Breast epithelium (tissue), 4 donors: ENCODE measurements at places on chromosomes 2 and 18. TPM values are rescaled to one million over a fixed set of nuclear protein-coding genes. Genes with fewer than 3 reads are reported as not detected.

Gene STARD6
- not detected for total RNA-seq

- no peak for DNase-seq
These were observed 178.6 kb downstream of the SATB2 start for GRCh38 chr2:199279146-199279545.

- no peak for DNase-seq
These were observed 45.1 kb upstream of the ZNF396 start for GRCh38 chr18:35422237-35422636.

DNA sequence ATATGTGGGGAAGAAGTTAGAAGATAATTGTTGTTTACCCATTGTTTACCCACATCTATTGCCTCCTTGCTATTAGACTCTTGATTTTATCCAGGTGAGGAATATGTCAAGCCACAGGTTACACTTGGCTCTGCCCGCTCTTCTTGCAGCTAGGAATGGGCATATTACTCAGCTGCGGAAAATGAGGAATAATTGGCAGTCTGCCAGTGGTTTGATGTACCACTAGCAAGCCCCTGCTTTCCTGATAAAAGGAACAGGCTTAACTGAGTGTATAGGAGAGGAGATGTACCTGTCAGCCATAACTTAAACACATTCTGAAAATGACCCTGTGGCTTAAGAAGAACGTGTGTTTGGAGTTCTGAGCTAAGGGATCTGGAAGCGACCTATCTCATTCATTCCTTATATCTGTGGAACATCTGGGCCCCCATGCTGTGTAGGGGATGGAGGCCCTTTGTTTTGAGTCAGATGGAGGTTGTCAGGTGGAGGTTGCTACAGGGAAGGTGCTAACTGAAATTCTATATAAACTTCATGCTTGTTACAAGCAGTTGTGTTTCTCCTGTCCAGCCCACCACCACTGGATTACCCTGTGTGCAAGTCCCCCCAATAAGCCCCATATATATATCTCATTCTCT, 4.6 kb upstream of the FMNL2 start:
- DNase-seq, result no peak

Gene NABP1
- total RNA-seq, result 37.8 TPM

DNA sequence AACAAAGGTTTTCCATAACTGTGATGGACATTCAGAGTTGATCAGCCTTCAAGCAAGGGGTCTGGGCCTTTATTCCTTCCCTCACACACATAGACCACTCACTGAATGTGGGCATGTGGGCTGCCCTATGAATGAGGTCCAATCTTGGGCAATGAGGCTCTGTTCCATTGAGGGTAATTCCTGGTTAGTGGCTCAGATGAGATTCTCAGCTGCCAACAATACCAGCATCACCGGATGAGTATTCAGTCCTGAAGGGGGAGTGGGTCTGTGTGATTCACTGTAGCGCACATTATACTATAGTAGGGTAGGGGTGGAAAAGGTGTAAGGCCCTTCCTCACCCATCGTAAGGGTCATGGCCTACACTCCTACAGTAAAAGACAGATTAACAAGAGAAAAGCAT, 9.9 kb upstream of the PARD3B start:
- no peak for DNase-seq

- DNase-seq, result no peak
These were observed 377.4 kb downstream of the DLGAP1 start for GRCh38 chr18:4077721-4078120.

DNA sequence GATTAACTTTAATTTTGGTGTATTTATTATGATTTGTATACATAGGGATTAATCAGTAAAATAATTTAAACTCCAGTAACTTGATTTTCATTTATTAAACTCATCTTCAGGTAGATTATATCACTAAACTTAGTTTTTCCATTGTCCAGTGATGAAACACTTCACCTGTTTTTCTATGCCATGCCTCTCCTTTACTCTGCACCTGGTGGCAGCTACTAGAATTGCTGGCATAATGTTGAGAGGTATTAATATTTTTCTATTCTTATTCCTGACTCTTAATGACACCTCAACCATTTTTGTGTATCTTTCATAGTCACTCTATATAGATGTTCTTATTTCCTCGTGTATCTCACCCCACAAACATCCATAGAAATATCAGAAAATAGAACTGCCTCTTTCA, 940.3 kb upstream of the CRIM1 start:
- DNase-seq, result no peak

DNA sequence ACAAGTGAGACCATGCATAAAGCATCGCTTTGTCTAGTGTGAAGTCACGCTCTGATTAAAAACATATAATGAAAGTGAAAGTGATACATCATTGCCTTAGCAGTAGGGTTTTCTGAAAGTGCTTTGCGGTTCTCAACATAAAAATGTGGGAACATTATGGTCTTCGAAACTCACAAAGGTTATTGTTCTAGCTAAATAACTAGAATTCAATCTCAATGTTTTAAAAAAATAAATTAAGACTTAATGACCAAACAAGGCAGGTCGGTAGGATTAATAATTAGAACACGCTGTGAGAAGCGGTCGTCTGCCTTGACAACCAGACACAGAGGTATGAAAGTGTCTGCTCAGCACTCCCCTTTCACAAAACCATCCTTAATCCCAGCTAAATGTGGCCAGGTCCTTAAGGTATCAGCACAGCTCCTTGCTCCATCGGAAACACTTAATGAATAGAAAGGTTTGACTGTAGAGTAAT, 42.2 kb downstream of the KLHL14 start:
- no peak for DNase-seq

DNA sequence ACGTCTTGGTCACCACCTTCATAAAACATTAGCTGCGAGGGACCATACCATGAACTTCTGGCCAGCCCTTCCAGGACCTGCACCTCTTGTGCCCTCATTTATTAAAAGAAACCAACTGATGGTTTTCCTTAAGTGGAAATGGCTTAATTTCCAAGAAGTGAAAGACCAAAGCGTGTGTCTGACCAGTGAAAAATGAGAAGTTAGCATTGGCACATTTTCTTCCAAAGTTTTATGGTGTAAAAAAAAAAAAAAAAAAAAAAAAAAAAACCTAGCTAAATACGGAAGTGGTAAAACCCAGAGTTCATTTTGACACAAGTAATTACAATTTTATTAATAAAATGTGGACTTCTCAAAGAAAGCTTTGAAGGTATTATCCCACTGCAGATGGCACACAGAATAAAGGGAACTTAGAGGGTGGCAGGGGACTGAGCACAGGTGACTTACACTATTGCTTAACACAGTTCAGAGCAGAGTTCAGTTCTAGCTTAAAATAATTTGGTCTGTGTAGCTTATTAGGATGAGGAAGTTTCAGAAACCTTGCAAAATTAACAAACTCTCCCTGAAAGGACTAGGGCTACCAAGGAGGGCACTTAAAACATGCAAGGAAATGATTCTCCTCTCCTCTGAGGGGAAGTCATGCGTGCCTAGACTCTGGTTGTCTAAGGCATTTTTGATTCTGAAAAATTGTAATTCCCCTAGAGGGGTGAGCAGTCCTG, 42.2 kb upstream of the EPG5 start:
- no peak for DNase-seq

DNA sequence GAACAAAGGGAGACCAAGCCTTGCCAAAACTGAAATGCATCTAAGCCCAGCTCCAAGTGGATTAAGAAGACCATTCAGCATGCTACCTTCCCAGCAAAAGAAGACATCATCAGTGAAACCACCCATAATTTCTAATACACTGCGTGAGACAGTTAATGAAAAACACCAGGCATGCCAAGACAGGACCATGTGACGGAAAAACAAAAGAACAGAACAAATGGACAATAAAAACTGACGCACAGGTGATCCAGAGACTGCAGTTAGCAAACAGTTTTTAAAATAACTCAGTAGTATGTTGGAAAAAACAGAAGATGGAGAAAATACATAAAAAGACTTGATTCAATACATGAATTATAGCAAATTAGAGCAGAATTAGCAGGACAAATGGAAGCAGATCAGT, 15.3 kb downstream of the FAM168B start:
- DNase-seq, result no peak

GRCh38 chr2:157291018-157291417, 33.5 kb downstream of the GALNT5 start:
- DNase-seq, result no peak

DNA sequence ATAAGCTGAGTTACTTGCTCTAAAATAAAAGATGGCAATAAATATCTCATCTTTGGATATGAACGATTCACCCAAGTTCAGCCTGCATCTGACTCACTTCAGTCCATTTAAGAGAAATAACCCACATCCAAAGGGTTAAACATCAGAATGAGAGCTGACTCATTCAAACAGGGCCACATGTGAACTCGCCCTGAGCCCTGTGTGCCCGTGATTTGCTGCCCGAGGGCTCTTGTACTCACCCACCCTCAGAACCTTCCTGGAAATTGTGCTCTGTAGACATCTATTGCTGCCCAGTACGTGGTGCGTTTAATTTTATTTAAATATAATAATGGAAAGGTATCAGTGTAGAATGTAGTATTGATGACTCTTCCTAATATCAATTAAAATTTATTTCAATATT, 66.9 kb upstream of the RBM44 start:
- DNase-seq, result no peak

- DNase-seq, result no peak
These were observed 1225.8 kb downstream of the SUCLG1 start for GRCh38 chr2:83233326-83233725.

Gene CCDC68
- total RNA-seq, result 9.6 TPM

GRCh38 chr18:48422947-48423378, 13.8 kb upstream of the ZBTB7C start:
- no peak for DNase-seq

Gene SMCHD1
- total RNA-seq, result 131 TPM

Gene RNPEPL1
- 22.4 TPM for total RNA-seq

Gene RPRM
- total RNA-seq, result not detected

GRCh38 chr2:74424139-74424992, 2.8 kb downstream of the WDR54 start:
- DNase-seq, result no peak

GRCh38 chr18:62717169-62717924, 2.0 kb downstream of the PHLPP1 start:
- peak; percentile 47 for DNase-seq

Gene EPAS1
- 92.5 TPM for total RNA-seq

- DNase-seq, result peak; percentile 71
These were observed 1.2 kb upstream of the NPAS2 start for GRCh38 chr2:100818606-100819369.

Gene PMS1
- total RNA-seq, result 29.1 TPM

DNA sequence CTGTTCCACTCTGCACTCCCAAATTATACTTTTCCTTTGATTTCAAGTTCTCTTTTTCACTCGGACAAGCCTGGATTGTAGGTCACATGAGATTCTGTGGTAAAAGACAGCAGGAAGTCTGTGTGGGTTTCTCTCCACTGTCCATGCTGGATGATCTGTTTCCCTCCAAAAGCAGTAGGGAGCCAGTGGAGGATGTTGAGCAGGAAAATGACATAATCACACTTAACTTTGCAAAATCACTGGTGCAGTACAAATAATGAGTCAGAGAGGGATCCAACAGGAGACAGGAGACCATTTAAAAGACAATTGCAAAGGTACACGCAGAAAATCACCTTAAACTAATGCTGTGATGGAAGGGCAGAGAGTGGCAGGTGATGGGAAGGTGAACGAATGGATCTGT, 301.3 kb downstream of the ZNF407 start:
- no peak for DNase-seq

DNA sequence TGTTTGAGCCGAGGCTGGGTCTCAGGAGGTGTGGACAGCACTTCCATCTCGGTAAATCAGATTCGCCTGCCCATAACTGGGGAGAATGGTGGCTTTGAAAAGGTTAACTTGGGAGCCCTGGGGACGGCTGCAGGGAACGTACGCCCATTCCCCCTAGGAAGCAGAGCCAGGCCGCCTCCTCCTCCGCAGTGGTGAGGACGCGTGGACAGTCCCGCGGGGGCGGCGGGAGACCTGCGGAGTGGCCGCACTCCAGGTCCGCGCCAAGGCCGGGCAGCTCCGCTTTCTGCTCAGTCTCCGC, 845 bp upstream of the MYCN start:
- DNase-seq, result no peak

- no peak for DNase-seq
These were observed 214.8 kb downstream of the MTX2 start for GRCh38 chr2:176483901-176484568.

DNA sequence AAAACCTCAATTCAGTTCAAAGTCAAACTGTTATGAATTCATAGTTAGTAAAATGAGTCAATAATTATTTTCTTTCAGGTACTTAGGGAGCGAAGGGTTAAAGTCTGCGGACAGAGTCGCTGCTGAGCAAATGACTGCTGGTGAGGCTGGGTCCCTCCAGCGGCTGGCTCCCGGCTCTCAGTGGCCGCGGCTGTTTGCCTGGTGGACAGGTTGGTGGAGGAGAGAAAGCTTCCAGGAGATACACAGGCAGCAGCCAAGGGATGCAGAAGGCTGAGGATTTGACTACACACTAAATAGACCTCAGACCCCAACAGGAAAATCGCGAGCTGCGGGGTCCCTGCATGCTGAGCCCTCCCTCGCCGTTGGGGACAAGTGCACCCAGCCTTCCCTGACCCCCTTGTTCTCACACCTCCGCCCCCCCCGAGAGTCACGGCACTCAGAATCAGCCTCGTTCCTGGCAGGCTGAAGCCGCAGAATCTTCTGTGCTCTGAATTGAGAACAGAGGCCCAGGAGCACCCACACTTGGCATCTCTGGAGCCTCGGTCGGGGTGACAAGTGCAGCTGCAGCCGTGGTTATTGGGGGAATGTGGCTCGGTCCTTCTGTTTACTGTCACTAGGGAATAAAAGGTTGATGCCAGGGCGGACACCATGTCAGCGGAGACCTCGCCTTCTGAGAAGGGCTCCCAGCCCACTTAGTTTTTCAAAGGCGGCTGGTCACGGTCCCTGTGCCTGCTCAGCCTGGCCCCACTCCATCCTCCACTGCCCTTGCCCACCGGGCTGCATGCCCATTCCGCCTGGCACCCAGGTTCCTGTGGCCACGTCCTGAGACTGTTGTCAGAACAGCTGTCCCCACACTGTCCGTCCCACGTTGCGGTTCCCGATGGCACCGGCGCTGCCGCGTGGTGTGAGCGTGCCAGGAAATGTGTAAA, 74.0 kb downstream of the SLC66A2 start:
- no peak for DNase-seq

DNA sequence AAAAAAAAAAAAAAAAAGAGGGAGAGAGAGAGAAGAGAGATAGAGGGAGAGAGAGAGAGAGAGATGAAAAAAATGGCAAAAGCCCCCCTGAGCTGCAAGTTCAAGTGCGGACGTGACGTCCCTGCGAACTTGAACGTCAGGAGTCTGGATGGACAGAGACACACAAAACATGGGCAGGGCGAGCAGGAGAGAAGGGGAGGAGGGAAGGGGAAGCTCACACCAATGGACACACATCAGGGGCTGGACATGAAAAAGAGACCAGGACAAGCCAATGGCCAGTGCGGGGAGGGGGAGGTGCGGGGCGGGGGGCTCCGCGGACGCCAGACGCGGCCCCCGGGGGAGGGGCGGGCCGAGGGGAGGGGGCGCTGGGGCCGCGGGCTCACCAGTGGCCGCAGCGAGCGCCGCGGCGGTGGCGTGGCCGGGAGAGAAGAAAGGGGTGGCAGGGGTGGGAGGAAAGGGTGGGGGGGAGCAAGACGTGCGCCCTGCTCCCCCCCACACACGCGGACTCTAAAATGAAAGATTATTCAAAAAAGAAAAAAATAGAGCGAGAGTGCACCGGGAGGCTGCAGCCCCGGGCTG, at the start of gene BCL11A:
Gene BCL11A (minus strand): TSS at position 160 of the 579 bp plus-strand sequence. CDS start 384 bp downstream, outside the sequence.
- peak; percentile 62 for DNase-seq
